ENCODE measurements at places on chromosomes 2 and 18.

DNA sequence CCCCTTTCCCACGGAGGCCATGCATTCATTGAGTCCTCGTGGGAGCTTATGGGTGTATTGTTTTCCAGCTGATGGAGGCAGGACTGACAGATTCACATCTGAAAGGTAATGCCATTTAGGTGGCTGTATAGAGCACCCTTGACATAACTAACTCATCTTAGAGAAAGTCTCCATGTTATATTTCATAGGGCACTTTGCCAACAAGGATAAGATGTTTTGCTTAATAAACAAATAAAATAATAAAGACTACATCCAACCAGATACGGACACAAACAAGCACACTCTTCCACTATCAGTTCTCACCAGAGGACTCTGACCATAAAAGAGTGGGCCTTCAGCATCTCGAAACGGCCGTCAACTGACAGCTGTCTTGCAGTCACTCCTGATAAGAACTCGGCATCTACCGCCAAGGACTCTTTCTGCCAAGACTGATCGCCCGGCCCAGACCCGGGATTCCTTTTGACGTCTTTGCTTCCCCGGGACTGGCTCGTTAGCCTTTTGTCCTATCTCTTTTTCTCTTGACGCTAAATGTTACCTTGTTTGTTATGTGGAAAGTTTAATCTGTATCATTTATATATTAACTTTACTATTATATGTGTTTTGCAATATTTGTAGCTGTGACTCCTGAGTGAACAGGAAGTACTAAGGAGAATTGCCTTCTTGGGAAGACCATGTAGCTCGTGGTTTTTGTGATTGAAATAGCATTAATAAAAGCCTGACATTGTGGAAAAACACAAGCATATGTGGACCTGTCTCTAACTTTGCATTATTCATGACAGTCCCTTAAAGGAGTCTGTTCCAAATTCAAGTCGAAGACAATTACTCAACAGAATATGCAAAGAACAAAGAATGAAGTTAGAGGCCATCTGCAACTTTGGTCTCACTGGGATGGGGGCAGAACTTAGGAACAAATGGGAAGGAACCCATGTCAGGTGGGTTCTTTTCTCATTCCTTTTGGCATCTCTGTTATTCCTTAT is 195.1 kb downstream of the LPIN1 start:
- DNase-seq = no peak

- DNase-seq = no peak
Observed at GRCh38 chr2:205274801-205275200, 407.5 kb upstream of the NRP2 start.

- DNase-seq = no peak
Observed at GRCh38 chr2:217047209-217047608, 187.3 kb upstream of the TNP1 start.

GRCh38 chr18:56235071-56235470 is 403.3 kb downstream of the TXNL1 start:
- DNase-seq = no peak

- no peak for DNase-seq
Observed at GRCh38 chr2:192091476-192091875, 103.3 kb downstream of the TMEFF2 start.

DNA sequence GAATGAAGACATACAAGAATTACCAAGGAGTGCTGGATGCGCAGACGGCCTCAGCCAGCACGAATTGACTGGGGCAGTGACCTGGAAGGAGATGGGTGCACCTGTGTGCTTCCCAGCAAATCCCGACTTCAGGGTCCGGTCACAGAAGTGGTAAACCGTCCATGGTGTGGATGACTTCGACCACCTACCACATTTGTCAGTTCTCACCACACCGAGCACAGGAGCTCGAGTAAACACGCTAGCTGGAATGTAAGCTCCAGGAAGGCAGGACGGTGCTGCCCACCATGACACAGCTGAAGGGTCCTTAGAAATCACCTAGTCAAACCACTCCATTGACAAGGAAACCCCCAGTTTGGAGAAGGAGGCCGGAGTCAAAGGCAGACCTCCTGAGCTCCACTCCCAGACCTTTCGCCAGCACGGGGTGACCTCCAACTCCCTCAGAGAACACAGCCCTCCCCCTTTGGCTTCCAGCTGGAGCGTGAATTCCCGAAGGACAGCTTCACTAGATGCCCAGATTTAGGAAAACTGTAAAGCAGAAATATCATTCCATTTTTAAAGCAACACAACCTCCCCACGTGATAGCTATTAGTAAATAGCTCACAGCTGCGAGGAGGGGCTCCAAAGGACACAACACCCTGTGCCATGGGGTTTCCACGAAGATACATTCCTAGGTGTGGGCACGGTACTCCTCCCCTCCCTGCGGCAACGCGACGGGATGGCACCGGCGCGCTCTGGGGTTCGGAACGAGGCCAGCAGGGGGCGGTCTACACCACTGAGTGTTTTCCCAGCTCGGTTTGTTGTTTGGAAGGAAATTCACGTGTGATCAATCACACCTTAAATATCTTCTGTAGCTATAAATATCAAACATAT is 34.1 kb upstream of the GNAL start:
- DNase-seq = peak; percentile 26

GRCh38 chr18:32668956-32669355 is 103.9 kb downstream of the KLHL14 start:
- no peak for DNase-seq

GRCh38 chr18:6885992-6886796 is 156.7 kb downstream of the ARHGAP28 start:
- DNase-seq = peak; percentile 1

GRCh38 chr2:100771125-100771524 is 48.8 kb upstream of the NPAS2 start:
- no peak for DNase-seq

DNA sequence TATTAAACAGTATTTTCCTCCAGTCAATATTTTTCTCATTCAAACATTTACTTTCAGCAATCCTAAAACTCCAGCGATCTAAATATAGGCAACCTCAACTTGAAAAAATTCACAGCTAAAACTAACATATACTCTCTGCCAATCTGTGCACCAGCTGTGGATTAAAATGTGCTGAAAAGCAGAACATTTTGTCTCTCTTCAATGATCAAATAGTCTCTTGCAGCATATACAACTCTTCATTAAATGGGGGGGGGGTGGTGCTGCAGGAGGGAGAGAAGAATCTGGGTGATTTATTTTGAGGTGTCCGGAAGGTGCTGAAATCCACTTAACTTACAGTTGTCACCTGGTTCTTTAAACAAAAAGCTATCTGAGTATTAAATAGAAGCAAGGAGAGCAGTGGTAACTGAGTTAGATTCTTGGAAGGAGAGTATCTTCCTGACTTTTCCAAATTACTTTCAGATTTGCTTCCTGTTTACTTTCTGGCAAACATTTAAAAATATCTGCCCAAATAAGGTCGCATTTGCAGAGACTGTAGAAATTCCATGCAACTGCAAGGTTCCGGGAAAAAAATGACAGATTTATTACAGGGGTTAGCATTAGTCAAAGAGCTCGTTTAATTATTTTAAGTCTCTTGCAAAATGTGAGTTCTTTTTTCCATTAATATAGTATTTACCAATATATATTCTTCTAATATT is 904.7 kb upstream of the ACVR2A start:
- no peak for DNase-seq

DNA sequence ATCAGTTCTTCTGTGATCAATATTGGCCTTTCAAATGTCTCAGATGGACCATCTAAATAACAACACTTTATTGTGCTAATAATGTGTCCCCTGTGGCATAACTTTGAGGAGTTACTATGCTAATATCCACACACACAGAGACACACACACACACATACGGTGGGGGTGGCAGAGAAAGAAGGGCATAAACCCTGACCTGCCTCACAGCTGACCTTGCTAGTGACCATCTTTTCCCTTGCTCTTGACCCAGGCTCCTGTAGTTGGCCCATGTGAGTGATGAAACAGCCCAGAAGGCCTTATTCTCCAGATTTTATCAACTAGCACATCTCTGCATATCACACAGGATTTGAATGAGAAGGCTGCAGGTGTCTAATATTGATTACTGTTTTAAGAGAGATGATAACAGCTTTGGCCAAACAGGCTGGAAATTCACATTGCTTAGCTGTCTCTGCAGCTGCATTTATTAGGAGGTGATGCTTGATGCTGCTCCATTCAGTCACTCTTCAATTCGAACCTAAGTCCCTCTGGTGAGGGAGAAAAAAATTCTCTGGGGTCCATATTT is 176.4 kb downstream of the ACTR3 start:
- DNase-seq = no peak

DNA sequence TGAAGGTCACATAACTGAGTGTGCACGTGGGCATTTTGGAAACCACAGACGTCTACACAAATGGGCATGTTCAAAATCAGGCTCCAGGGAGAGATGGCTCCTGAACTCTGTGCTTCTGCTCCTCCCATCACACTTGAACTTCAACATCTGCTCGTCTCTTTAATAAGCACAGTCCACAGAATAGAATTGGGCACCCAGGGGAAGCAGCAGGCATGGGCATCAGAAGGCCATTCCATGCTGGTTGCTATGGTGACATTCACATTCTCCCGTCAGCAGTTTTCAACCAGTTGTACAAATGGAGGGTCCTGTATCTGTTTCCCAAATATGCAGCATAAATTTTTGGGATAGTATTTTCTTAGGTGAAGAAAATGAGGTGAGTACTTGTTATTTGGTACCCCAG is 183.7 kb upstream of the COPS8 start:
- no peak for DNase-seq

GRCh38 chr2:160306985-160307384 is 106.9 kb upstream of the ITGB6 start:
- no peak for DNase-seq

GRCh38 chr2:19776941-19777514 is 124.8 kb downstream of the TTC32 start:
- no peak for DNase-seq

DNA sequence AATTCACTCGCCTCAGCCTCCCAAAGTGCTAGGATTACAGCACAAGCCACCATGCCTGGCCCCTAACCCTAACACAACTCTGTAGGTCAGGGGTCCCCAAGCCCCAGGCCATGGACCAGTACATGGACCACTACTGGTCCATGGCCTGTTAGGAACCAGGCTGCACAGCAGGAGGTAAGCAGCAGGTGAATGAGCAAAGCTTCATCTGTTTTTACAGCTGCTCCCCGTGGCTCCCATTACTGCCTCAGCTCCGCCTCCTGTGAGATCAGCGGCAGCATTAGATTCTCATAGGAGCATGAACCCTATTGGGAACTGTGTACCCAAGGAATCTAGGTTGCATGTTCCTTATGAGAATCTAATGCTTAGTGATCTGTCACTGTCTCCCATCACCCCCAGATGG is 201.7 kb downstream of the NRP2 start:
- no peak for DNase-seq

All from CD4-positive, alpha-beta T cell treated with Interferon alpha-2 for 1 hour (primary cell).